ENCODE measurements at places on chromosomes 3 and 15. TPM values are rescaled to one million over a fixed set of nuclear protein-coding genes. Genes with fewer than 3 reads are reported as not detected.
A peak's percentile ranks its signal among the peaks of the same experiment; 100 is the strongest.

- peaks cover 88% of the 10 kb centered on the region for H3K36me3 ChIP-seq
- no peak overlapping the region for H3K4me3 ChIP-seq
- H3K4me1 ChIP-seq, result no peaks in the 10 kb centered on the region
- H3K27ac ChIP-seq, result no peak overlapping the region
- no peaks in the 10 kb centered on the region for H3K27me3 ChIP-seq
- no peak for DNase-seq
These were observed 13.0 kb downstream of the THBS1 start for GRCh38 chr15:39593656-39594445.

- no peaks in the 10 kb centered on the region for H3K27me3 ChIP-seq
- no peaks in the 10 kb centered on the region for H3K36me3 ChIP-seq
- no peak overlapping the region for H3K4me3 ChIP-seq
- no peak overlapping the region for H3K27ac ChIP-seq
- no peak for DNase-seq
These were observed 307.4 kb upstream of the COL8A1 start for GRCh38 chr3:99330924-99331532.

GRCh38 chr15:43828061-43828657 is 1.4 kb downstream of the WDR76 start:
- DNase-seq, result no peak
- H3K4me3 ChIP-seq, result peak overlapping the region; percentile 73
- H3K27me3 ChIP-seq, result no peaks in the 10 kb centered on the region
- no peaks in the 10 kb centered on the region for H3K4me1 ChIP-seq
- H3K36me3 ChIP-seq, result peaks cover 9% of the 10 kb centered on the region

EXD1 gene
- not detected for total RNA-seq
